Stimulated activated CD4-positive, alpha-beta T cell treated with anti-CD3 and anti-CD28 coated beads, Interleukin-2, amount 100 ng/mL, for 24 hours (primary cell): ENCODE measurements at places on chromosomes 2 and 18.

- no peak for DNase-seq
These were observed 122.8 kb downstream of the TMEM18 start for GRCh38 chr2:554444-554843.

DNA sequence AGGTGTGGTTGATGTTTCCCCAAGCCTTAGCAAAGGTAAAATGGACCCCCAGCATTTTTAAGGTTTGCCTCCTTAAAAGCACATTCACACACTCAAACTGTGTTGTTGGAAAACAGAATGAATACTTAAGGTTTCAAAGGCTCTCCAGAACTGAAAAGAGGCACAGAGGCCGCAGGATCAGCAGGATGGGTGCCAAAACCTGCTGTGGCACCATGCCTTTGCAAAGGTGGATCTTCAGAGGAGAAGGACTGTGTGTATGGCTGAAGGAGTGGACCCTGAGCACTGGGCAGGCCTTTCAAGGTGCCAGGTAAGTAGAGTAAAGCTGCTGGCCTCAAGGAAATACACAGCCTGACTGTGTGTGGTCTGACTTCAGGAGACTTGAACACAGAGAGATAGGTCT lies 127.3 kb downstream of the XRCC5 start:
- no peak for DNase-seq

- no peak for DNase-seq
These were observed 3.0 kb downstream of the PAX8 start for GRCh38 chr2:113275556-113276215.

DNA sequence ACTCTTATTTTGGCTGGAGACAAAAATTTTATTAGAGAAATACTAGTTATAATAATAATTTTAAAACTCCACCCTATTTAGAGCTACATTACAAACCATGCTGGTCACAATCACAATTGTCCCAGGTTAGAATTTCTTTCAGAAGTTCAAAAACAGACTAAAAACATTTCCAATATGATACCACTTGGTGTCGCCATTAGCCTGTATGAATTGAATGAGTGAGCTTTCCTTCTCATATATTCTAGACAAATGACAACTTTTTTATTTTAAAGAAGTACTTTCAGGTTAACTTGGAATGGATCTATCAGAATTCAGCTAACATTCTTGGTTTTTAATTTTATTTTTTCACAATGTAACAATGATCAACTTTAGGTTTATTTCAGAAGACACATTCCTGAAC lies 48.0 kb downstream of the SERPINB8 start:
- DNase-seq: no peak

- no peak for DNase-seq
These were observed 5.8 kb upstream of the WNT6 start for GRCh38 chr2:218853766-218854165.

GRCh38 chr18:46260016-46260878 lies 156.1 kb downstream of the HAUS1 start:
- DNase-seq: no peak

DNA sequence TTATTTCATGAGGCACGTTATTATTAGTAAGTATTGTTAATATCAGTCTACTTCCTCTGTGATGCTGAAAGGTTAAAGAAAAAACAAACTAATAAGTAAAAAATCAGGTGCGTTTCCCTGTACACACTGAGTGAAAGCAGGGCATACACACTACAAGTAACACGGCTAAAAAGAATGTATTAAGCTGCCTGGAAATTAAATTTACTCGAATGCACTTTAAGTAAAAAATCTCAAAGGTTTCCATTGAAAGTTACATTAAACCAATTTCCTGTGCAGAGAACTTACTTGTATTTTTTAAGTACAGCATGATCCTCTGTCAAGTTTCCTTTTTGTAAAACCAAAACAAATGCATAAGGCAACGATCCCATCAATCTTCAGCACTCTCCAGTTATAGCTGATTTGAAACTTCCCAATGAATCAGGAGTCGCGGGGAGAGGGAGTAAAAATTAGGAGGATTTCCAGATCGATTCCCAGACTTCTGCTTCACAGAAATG lies 633 bp downstream of the BCL2 start:
- no peak for DNase-seq

DNA sequence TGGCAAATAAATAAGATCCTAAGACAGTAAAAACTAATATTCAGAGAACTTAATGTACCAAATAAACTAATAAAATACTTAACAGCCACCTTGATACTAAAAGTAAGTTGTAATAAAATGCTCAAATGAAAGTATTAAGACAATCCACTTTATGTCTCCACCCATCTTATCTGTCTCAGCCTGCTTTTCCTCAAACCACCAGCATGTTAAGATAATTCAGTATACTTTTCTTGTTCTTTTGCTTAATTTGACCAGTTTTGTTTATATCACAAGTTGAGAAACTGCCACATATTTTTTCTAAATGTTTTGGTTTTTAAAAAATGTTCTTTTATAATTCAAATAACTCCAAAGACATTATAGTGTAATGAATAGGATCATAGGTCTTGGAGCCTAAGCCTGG lies 142.0 kb downstream of the MBD5 start:
- DNase-seq: no peak

- DNase-seq: no peak
These were observed 19.2 kb upstream of the GNAL start for GRCh38 chr18:11669948-11670275.
